ENCODE measurements at places on chromosomes 2 and 18. TPM values are rescaled to one million over a fixed set of nuclear protein-coding genes. Genes with fewer than 3 reads are reported as not detected.

The RAB11FIP5 gene
- 81.0 TPM for total RNA-seq

The HOXD4 gene
- 4.6 TPM for total RNA-seq

The HDAC4 gene
- total RNA-seq, result 17.7 TPM

The TRAPPC12 gene
- total RNA-seq, result 76.1 TPM

The ID2 gene
- 97.4 TPM for total RNA-seq

The STON1 gene
- 24.5 TPM for total RNA-seq

The PTPRN gene
- total RNA-seq, result 23.5 TPM

The ELOA2 gene
- not detected for total RNA-seq

The POMC gene
- total RNA-seq, result 1.2 TPM

All from smooth muscle cell of the pulmonary artery (primary cell).